Kidney epithelial cell (primary cell): ENCODE measurements at places on chromosomes 5 and 9. TPM values are rescaled to one million over a fixed set of nuclear protein-coding genes. Genes with fewer than 3 reads are reported as not detected.

- DNase-seq, result no peak
These were observed 719 bp downstream of the MIGA2 start for GRCh38 chr9:129036923-129037766.

GRCh38 chr9:83401328-83401900, 136.8 kb downstream of the FRMD3 start:
- no peak for DNase-seq

GRCh38 chr5:91361790-91362189, 21.3 kb downstream of the ARRDC3 start:
- no peak for DNase-seq

GRCh38 chr9:109307380-109308240, 13.2 kb downstream of the EPB41L4B start:
- no peak for DNase-seq

GRCh38 chr5:132668706-132669454, 4.9 kb upstream of the IL4 start:
- DNase-seq, result no peak

- no peak for DNase-seq
These were observed 516 bp downstream of the MRPL41 start for GRCh38 chr9:137552022-137552768.

GRCh38 chr9:127523312-127523851, 72.1 kb downstream of the LRSAM1 start:
- DNase-seq, result no peak

GRCh38 chr9:95077053-95077765, 240.3 kb downstream of the FANCC start:
- DNase-seq, result no peak

GRCh38 chr9:122051351-122052321, 41.5 kb downstream of the TTLL11 start:
- no peak for DNase-seq

DNA sequence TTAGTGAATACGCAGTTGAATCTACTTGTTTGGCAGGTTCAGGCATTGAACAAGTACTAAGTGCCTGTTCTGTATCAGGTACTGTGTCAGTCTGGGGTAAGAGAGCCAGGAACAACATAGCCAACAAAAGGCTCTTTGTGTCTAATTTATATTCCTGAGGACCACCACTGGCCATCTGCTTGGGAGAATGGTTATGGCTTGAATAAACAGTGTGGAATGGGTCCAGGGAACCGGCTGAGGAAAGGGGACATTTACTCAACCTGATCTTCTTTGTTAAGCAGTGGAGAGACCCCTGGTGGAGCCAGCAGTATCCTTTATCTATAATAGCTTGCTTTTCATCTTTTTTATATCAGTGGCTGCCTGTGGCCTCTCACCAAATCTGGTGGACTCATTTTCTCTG, 38.6 kb downstream of the EXOSC2 start:
- DNase-seq, result no peak

DNA sequence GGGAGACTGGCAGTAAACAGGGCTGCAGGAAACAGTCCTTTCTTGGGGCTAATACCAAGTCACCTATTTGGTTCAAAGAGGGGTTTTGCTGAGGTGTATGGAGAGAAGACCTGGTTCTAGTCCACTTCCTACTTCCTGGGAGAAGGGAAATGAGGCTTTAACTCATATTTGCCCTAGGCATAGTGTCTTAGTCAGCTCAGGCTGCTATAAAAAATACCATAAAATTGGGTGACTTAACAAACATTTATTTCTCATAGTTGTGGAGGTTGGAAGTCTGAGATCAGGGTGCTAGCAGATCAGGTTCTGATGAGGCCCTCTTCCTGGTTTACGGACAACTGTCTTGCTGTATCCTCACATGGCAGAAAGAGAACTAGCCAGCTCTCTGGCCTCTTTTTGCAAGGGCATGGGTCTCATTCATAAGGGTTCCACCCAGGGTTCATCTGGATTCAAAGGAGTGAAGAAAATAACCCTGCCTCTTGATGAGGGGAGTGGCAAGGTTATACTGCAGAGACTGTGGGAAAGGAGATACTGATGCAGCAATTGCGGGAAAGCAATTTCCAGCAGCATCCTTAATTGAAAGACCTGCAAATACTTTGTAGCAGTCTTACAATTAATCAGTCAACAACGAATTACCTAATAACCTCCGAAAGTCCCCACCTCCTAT, 40.5 kb downstream of the ANKDD1B start:
- no peak for DNase-seq

DNA sequence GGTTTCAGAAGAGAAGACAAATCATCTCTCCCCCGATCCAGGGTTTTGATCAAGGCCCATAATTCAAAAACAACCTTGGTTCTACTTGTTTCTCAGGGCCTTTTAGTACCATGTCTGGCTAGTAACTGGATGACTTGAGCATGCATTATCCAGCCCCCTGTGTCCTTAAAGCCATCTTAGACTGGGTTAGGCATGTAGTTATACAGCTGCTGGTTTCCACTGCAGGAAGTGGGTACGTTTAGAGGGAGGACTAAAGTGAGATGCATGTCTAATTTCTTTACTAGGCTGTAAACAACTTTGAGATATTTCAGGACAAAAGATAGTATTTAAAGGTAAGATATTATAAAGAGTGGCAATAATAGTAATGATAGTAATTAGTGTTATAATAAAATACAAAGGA, 372.0 kb downstream of the PLK2 start:
- no peak for DNase-seq

DNA sequence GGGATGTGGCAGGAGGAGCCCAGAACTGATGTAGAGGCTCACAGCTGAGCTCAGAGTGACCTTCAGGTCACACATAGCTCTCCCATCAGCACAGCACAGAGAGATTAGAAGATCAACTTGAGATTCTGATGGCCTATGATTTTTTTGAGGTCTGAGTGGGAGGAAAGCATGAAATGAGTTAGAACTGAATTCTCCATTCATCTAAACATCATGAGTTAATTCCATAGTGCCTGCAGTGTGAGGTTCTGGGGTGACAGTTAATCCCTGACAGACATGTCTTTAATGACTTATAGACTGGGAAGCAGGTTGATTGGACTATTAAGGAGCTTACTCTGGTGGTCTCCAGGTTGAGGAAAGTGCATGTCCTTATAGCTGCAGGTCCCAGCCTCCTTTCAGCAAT, 22.4 kb downstream of the SLC22A5 start:
- no peak for DNase-seq

- no peak for DNase-seq
These were observed 124.6 kb downstream of the SNCAIP start for GRCh38 chr5:122436615-122437014.

DNA sequence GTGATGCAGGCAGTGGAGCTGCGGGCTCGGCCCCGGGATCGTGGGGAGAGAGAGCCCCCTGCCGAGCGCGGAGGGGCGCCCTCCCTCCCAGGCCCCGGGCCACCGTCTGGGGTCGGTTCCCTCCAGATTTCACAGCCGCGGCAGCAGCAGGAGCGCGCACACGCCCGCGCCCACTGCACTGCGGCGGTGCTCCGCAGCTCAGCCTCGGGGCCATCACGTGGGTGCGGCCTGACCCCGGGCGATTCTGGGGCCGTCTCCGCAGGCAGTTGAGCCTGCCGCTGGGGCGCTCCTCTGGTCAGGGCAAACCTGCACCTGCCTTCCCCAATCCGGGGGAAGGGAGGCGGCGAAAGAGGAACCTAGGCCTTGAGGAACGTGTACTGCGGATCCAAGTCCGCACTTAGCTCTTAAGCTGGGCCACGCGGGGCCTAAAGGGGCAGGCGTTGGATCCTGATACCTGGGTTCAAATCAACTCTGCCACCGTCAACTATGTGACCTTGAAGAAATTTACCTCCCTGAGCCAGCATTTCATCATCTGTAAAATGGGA, 9.4 kb upstream of the DELE1 start:
- no peak for DNase-seq

GRCh38 chr9:3215658-3216057, 310.1 kb downstream of the RFX3 start:
- no peak for DNase-seq

DNA sequence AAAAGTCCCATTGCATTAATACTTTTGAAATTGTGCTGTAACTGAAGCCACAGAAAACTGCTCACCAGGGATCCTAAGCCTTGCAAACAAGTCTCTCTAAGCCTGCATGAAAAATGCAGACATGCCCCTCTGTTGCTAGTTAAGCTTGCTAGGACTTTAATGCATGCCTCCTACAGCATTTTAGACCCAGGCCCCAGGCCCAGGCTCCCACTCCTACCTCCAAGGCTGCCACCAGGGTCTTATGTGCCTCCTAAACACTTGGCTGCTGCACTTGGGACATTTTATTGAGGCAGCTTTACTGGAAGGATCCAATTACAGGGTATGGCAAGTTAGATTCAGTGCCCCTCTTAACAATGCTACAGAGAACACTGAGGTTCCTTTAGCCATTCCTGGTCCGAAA, 467.3 kb upstream of the CLINT1 start:
- DNase-seq, result no peak

GRCh38 chr9:125613141-125613540, 93.9 kb downstream of the MAPKAP1 start:
- DNase-seq, result no peak

- DNase-seq, result no peak
These were observed 3.8 kb downstream of the FOXD1 start for GRCh38 chr5:73444499-73445438.

DNA sequence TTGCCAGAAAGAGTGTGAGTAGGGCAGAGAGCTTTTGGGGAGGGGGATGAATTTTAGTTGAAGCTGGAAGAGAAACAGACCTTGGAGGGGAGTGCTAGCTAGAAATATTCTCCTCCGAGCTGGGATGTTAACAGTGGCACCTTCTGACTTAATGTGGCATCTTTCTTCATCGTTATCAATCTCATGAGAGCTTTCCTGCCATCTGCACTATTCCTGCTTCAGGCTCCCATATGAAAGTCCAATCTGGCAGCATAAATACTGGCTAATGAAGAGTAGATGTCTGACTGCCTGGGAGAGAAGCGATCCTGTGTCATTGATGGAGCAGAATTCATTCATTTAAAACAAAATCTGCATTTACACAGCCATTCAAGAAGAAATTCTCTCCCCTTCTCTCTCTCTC, 284.5 kb downstream of the TMEM38B start:
- DNase-seq, result no peak

DNA sequence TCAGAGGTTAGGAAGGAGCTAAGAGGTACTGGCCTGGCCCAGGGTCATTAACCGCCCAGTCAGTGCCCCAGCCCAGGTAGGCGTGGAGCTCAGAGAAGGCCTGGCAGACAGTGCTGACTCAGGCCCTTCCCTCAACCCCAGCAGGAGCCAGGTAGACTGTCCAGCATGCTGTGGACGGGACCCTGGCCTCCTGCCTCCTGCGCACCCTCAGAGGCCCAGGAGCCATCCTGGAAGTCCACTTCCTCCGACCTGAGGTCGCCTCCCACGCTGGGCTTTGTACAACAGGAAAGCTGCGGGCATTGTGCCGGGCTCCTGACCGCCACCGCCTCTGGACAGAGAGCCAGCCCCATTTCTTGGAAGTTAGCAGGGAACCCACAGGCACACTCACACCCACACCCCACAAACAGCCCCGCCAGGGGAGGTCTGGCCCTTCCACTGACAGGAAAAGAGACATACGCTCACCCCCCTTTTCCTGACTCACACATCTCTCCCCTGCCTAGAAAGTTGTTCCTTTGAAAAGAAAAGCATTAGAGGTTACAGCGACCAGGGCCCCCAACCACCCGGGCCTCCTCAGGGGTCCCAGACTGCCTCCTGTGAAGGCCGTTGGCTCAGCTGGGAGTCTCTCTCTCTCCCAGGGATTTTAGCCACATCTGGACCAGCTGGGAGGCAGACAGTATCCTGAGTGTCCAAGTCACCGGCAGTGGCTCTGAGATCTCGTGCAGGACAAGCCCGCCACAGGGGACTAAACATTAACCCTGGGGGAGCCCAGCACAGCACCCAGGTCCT, 7.7 kb downstream of the RALGDS start:
- no peak for DNase-seq

The BAAT gene
- not detected in 2 replicates for total RNA-seq

The LARP1 gene
- total RNA-seq, result 142 and 147 TPM in 2 replicates

The ANKDD1B gene
- 0.48 and 0.63 TPM in 2 replicates for total RNA-seq

The FBXL7 gene
- 4.4 and 5.8 TPM in 2 replicates for total RNA-seq
